ENCODE measurements at places on chromosomes 1 and 21. TPM values are rescaled to one million over a fixed set of nuclear protein-coding genes. Genes with fewer than 3 reads are reported as not detected.

- H3K27me3 ChIP-seq: no peaks in the 10 kb centered on the region
- peaks cover 2% of the 10 kb centered on the region for H3K4me1 ChIP-seq
- no peak overlapping the region for H3K4me3 ChIP-seq
- no peak for DNase-seq
These were observed 12.1 kb downstream of the PGBD2 start for GRCh38 chr1:248918131-248918530.

DNA sequence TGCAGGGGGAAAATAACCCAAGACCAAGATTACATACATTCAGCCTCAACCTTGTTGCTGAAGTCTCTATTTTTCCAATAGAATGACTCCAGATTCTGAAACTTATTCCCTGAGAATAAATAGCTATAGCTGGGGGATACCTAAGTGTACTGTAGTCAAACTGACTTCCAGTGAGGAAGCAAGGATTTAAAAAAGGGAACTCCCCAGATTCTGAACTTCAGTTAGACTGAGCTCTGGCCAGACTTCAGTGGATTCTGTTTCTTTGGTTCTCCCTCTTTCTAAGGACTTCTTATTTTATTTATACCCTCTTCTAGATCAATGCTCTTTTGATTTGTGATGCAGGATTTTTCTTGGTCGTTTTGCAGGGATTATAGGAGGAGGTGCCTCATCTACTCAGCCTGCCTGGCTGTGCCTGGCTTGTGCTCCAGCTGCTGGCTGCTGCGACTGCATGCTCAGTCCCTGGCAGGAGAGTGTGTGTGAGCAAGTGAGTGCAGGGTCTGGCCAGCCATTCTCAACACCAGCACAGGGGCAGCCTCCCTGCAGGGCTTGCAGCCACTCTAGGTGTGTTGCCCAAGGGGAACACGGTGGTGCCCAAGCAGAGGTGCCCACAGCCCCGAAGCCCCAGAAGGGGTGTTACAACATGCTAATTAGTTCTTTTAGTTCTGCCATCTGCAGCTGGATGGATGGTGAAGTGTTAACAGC is 43.0 kb downstream of the SPATA17 start:
- no peak overlapping the region for H3K4me3 ChIP-seq
- DNase-seq: no peak
- no peaks in the 10 kb centered on the region for H3K4me1 ChIP-seq
- H3K27me3 ChIP-seq: no peaks in the 10 kb centered on the region
- H3K27ac ChIP-seq: no peak overlapping the region

DNA sequence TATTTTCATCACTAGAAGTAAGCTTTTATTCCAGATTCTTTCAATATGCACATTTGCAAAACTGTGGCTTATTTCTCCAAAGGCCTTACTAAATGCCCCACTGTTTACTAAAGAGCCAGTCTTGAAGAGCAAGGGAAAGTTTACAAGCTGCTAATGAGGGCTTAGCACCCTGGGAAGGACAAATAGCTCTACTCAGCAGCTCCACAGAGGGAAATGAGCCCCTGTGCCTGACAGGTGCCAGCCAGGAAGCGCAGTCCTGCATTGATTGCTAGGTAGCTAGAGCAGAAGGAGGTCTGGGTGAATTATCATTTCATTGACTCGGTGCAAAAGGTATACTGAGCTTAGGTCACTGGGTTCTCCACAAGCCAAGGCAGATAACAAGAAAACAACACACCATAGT is 307.0 kb downstream of the SETD4 start:
- H3K27me3 ChIP-seq: peaks cover 16% of the 10 kb centered on the region
- DNase-seq: no peak
- no peak overlapping the region for H3K4me3 ChIP-seq
- no peaks in the 10 kb centered on the region for H3K36me3 ChIP-seq

- no peak for DNase-seq
- H3K27me3 ChIP-seq: no peaks in the 10 kb centered on the region
- H3K27ac ChIP-seq: no peak overlapping the region
These were observed 1024.8 kb downstream of the PLA2G4A start for GRCh38 chr1:187853505-187853904.

GRCh38 chr1:147626291-147626690 is 44.0 kb downstream of the ACP6 start:
- H3K27ac ChIP-seq: no peak overlapping the region
- H3K36me3 ChIP-seq: peaks cover 17% of the 10 kb centered on the region
- H3K4me3 ChIP-seq: no peak overlapping the region
- peaks cover 31% of the 10 kb centered on the region for H3K4me1 ChIP-seq
- DNase-seq: no peak

GRCh38 chr1:39692152-39693074 is 1.2 kb upstream of the HPCAL4 start:
- no peak overlapping the region for H3K27ac ChIP-seq
- H3K4me3 ChIP-seq: peak overlapping the region; percentile 87
- H3K36me3 ChIP-seq: no peaks in the 10 kb centered on the region
- DNase-seq: peak; percentile 66

CHIA gene
- total RNA-seq: not detected

DNA sequence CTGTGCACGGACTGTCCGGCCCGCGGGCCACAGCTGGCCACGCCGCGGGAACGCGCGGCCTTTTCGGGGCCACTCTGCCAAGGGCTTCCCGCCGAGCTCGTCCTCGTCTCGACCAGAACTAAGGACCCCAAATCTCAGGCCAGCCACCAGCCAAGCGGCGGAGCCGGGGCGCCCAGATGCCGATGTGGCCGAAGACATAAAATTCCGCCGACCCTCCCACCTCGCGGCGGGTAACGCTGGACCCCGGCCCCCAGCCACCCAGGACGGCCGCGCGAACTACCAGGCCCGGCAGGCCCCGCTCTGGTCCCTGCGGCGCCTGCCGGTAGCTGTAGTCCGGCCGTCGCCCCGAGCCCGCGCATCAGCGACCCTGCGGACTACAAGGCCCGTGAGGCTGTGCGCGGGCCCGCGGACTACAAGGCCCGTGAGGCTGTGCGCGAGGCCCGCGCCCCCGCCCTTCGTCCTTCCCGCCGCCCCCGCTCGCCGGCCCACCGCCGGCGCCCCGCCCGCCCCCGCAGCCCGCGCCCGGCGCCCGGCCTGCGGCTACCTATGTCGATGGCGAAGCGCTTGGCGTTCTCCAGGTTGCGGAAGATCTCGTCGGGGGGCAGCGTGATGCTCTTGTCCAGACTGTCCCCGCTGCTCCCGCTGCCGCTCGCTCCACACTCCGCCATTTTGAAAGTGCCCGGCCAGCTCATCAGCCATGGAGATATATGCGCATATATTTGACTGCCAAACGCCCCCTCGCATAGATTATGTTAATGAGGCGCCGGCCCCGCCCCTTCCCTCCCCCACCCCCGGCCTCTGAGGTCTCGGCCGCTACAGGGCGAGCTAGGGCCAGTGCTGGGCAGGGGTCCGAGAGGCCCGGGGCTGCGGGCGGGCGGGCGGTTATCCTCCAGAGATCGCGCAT is at the start of gene PANK4:
TSS of gene PANK4 (minus strand) at position 677 of the 904 bp plus-strand sequence. CDS start at position 668, 9 bp downstream.
- peaks cover 15% of the 10 kb centered on the region for H3K27me3 ChIP-seq
- H3K36me3 ChIP-seq: peaks cover 11% of the 10 kb centered on the region
- H3K27ac ChIP-seq: peak within 1 kb of the TSS; percentile 96
- H3K4me1 ChIP-seq: peaks cover 38% of the 10 kb centered on the region
- peak; percentile 97 for DNase-seq

Data from activated CD4-positive, alpha-beta T cell treated with anti-CD3 and anti-CD28 coated beads, Interleukin-2, amount 10 ng/mL, durations not matched to agents 24 days and 14 days (primary cell).